ENCODE measurements at places on chromosomes 1 and 21.

DNA sequence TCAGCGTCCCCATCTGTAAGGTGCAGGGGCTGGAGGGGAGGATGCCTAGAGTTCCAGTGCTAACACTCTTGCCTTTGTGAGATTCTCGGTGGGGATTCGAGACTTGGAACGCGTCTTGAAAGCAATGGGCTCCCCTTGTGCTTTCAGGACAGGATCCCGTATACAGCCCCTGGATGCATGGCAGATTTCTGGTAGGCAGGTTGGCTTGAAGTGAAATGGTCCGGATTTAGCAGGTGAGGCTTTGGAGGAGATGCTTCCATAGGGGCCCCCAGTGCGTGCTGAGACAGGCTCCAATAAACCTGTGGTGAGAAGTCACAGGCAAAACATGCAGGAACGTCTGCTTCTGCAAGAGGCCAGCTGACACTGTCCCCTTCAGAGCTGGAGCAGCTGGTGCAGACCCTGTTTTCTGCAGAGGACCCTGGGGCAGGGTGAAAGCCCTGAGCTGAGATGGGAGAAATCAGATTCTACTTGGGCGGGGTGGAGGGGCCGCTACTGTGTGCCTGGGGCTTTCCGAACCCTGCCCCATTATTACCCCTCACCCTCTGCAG is 270.4 kb downstream of the PTPRU start:
- no peak for DNase-seq

DNA sequence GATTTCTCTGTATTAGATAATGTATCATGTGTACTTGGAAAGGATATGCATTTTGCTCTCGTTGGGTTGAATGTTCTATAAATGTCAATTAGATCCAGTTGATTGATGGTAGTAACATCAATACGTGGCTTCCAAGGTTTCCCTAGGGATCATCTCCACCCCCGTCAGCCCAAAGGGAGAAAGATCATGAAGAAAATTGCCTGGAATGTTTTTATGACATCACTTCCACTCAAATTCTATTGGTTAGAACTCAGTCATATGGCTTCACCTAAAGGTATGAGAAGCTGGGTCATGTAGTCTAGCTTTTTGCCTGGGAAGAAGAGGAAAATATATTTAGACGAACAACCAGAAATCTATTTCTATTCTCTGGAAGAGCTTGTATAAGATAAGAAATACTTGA is at the start of gene C1orf185:
Gene C1orf185, plus strand, starts transcription at position 253 of the 400 bp plus-strand sequence. Its CDS starts 6 bp downstream, at position 259.
- no peak for DNase-seq

GRCh38 chr1:173688300-173688699 is 18.6 kb upstream of the ANKRD45 start:
- DNase-seq: no peak

DNA sequence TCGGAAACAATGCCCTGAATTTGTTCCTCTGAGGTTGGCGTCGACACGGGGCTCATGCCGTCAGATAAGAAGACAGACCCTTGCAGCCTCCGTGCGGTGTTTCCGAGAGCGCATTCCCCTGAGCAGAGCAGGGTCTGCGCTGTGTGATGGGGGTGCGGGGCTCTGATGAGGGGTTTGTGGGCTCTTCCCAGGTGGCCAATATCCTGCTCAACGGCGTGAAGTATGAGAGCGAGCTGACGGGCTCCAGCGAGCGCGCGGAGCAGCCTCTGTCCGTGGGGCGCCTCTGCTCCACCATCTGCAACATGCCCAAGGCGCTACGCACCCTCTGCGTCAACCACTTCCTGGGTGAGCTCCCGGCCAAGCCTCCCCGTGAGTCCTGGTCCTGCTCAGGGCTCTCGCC is 17.3 kb downstream of the SLC45A1 start:
- no peak for DNase-seq

GRCh38 chr1:52239708-52240001 is 97.8 kb downstream of the ZFYVE9 start:
- no peak for DNase-seq

All from stimulated activated CD4-positive, alpha-beta T cell treated with anti-CD3 and anti-CD28 coated beads, Interleukin-1b, Interleukin-23, amount 100 ng/mL, for 1 hour (primary cell).